SJSA1 (cell line): ENCODE measurements at places on chromosomes 4 and X.

GRCh38 chrX:18173494-18174180 is 47.0 kb downstream of the BEND2 start:
- DNase-seq = no peak

DNA sequence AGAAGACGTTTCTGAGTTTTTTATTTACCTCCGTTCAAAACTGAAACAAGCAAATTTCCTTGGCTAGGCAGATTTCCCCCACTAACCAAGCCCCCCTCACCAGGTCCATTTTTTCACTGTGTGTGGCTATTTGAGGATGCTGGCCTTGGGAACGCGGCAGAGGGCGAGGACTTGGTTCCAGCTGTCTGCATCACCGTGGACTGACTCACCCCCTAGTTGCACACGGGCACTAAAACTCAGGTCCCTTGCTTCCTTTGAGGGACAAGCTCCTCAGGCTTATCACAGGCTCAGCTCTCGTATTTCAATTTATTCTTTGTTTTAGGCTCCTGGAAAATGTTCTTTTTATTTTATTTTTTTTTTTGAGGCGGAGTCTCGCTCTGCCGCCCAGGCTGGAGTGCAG is 8.4 kb upstream of the MTNR1A start:
- DNase-seq = peak; percentile 45

- no peak for DNase-seq
These were observed 634 bp downstream of the LRAT start for GRCh38 chr4:154744341-154744926.

DNA sequence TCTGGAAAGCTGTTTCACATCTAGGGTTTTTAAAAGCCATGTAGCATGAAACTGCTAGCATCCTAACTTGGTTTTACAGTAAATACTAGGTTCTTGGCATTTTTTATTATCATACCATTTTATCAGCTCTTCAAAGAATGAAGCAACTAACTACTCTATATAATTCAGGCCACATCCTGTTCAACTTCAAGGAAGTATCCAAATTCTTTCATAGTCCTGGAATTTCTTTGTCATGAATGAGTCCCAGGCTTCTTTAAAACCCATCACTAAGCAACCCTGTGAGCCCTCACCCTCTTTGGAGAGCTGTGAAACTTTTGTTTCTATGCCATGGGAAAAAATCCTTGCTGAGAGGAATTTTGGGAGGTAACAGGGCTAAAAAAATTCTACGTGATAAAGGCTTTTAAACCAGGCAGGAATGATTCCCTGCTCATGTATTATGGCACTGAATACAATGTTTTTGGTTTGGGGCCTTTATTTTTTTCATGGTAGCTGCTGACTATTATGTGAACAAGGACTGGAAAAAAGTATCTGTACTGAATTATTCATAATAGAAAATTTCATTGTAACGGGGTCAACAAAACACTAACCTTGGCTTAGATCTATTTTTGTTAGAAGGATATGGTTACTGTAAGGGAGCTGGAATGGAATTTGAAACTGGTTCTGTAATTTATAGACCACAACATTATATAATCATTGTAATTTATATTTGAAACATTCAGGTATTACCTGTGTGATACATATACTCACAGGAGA is 164.9 kb downstream of the DCTD start:
- DNase-seq = peak; percentile 82

DNA sequence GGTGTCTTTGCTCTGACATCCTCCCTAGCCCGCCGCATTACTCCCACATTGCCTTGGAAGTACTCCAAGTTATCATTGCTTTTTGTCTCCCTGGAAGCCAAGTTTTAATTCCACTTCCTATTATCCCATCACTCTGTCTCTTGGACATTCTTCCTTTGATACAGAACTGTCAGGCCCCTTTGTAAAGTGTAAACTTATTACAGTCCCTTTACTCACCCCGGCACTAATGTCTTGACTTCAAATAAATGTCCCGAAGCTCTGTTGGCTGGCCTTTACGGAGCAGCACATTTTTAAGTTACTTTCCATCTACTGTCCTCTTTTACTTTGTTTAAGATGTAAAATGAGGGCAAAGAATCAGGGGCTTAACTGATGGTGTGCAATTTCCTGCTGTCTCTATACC is 223.5 kb upstream of the IGFBP7 start:
- no peak for DNase-seq

- DNase-seq = no peak
These were observed 50.4 kb downstream of the SORBS2 start for GRCh38 chr4:185761352-185762235.

- no peak for DNase-seq
These were observed 336.7 kb upstream of the GNPDA2 start for GRCh38 chr4:45062935-45063545.

GRCh38 chrX:105477351-105477750 is 256.9 kb upstream of the TEX13A start:
- DNase-seq = no peak

- DNase-seq = no peak
These were observed 143.1 kb upstream of the BCOR start for GRCh38 chrX:40240844-40241243.

DNA sequence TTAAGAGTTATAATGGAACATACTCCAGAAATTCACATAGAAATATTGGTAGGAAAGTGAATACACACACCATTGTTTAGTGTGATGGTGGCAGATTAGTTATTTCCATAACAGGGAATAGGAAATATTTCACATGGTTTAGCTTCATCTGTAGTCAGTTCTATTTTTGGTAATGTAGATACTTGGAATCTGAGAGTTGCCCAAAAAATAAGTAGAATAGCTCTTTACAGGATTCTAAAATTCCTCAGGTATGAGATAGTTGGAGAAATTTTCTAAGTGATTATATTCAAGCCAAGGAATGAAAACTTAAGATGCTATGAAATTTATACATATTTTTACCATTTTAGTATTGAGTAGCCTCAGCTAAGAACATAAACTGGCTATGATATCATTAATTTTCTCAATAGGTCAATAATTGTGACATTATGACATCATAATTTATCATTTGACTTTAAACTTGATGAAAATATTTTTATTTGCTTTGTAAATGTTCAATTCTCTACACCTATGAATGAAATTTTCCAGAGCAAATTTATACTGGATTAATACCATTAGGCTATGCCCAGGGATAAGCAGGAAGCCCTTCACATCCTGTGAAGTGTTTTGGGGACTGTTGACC is 35.8 kb downstream of the CPEB2 start:
- DNase-seq = no peak

- DNase-seq = no peak
These were observed 98.0 kb downstream of the PSAPL1 start for GRCh38 chr4:7336732-7337131.

- no peak for DNase-seq
These were observed 23.2 kb upstream of the ANXA3 start for GRCh38 chr4:78528327-78528726.

GRCh38 chr4:828641-829271 is 2.8 kb upstream of the CPLX1 start:
- no peak for DNase-seq

GRCh38 chrX:116204932-116205331 is 34.4 kb downstream of the AGTR2 start:
- peak; percentile 15 for DNase-seq

GRCh38 chr4:25884031-25884782 is 21.4 kb upstream of the SEL1L3 start:
- peak; percentile 19 for DNase-seq

DNA sequence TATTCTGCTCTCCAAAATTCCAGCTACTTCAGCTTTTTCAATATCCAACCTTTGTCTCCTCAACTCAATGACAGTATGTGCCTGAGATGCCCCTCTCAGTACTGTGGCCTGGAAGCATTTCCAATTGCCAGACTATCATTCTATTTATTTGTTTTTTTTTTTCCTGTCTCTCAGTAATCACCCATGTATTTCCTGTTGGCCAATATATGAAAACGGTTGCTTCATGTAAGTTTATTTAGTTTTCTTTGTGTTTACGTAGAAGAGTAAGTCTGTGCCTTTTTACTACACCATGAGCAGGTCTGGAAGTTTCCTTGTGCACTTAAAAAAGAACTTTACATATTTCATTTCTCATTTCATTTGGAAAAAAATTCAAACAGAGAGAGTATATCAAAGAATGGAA is 537.5 kb upstream of the SPANXN1 start:
- DNase-seq = no peak

DNA sequence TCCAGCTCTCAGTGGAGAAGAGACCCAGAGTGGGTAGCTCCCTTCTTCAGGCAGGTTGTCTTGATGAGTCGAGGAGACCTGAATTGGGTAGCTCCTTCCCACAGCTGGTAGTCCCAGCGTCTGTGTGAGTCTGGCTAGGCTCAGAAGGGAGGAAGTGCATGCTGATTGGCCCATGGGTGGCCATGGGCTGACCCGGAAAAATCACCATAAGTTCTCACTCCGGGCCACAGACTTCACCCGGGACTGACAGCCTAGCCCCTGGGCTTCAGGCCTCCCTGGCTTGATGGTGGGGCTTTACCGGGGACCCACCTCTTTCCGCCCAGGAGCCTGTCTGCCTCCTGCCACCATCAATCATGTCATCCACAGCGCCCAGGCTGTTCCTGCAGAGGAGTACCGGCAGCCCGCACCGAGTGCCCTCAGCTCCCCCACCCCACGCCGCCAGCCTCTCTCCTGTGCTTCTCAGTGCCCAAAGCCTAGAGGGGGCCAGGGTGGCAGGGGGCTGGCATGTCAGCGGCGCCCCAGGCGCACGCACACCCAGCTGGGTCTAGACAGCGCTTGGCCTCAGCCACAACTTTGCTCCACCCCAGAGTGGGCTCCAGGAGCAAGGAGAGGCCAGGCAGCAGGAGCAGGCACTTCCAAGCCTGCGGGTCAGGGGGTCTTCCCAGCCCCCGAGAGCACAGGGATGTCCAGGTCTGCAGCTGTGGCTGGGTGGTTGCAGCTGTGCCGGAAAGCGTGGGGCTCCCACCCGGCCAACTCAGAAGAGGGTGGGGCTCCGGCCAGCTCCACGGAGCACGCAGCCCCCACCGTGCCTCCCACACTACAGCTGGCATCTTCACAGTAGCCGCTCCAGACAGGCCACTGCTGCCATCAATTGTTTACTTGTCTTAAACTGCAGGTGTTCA is 16.1 kb upstream of the SAT1 start:
- DNase-seq = no peak

DNA sequence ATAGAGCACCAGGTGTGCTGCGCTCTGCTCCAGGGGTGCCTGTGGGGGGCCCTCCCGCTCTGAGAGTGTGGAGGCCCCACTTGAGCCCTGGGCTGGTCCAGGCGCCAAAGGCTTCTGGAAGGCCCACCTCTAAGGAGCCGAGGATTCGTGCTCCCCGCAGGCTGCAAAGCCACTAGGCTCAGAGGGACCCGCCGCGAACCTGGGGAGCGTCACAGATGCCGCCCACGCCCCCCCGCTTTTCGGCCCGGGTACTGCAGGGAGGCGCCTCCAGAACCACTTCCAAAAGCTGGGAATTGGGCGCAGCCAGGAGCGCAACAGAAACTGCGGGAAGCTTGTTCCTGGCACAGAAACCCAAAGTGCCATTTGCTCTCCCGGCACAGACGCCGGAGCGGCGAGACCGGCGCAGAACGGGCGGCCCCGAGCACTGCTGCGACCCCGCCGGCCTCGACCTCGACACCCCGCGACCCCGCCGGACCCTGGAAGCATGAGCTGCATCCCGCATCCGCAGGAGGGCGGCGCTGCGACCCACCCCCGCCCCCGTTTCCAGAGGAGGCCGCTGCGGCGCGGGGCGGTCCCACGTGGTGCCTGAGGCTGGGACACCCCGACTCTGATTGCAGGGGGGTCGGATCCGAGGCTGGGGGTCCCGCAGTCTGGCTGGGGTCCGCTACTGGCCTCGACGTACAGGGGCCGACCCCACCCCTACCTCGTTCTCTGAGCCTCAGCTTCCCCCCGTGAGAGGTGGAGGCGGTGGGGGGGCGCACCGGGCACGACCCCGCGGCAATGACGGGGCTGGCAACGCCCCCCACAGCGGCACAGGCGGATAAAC is 30.8 kb downstream of the CPLX1 start:
- DNase-seq = no peak

GRCh38 chr4:123359449-123360315 is 36.9 kb upstream of the SPRY1 start:
- no peak for DNase-seq

DNA sequence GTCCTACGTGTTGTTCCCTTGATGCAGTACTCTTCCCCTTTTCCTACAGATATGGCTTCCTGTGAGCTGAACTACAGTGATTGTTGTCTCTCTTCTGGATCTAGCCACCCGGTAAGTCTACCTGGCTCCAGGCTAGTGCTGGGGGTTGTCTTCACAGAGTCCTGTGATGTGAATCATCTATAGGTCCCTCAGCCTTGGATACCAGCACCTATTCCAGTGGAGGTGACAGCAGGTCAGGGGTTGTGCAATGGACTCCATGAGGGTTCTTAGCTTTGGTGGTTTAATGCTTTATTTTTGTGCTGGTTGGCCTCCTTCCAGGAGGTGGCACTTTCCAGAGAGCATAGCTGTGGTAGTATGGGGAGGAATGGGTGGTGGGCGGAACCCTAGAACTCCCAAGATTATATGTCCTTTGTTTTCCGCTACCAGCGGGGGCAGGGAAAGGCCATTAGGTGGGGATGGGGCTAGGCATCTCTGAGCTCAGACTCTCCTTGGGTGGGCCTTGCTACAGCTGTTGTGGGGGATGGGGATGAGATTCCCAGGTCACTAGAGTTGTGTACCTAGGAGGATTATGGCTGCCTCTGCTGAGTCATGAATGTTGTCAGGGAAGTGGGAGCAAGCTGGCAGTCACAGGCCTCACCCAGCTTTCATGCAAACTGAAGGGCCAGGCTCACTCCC is 121.4 kb upstream of the ANKRD50 start:
- DNase-seq = no peak

DNA sequence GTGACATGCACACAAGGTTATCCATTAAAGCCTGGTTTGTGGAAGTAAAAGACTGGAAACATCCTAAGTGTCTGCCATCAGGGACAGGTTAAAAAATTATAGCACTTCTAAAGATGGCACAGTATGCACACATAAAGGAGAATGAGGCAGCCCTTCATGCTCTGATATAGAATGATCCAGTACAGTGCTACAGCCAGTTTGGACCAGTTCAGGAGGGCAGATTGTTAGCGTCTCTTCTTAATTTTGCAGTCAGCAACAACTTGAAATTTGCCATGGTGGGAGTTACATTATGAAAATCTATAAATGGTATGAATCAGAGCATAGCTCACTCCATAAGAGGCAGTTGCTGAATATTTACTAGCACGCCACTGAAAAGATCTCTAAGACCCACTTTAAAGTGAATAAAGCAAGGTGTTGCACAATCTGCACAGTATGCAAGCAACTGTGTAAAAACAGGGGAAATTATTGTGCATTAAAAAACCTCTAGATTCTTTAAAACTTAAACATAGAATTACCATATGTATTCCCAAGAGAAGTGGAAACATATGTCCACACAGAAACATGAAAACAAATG is 20.3 kb upstream of the SOD3 start:
- no peak for DNase-seq

GRCh38 chr4:48914311-48914710 is 7.7 kb upstream of the OCIAD2 start:
- no peak for DNase-seq

GRCh38 chr4:113586072-113586471 is 175.5 kb downstream of the CAMK2D start:
- no peak for DNase-seq

DNA sequence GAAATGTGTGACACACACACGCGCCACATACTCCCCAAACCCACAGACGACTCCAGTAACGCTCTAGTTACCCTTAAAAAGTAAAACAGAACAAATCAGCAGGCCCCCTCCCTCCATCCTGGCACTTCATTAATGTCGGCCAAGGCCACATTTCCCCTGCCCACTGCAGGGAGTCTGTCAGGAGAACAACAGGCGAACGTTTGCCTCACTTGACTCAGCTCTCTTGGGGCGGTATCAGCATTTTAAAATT is 671 bp upstream of the FHIP1A start:
- DNase-seq = no peak

GRCh38 chr4:82038936-82039335 is 334.9 kb downstream of the HNRNPD start:
- DNase-seq = no peak

- no peak for DNase-seq
These were observed 53.9 kb downstream of the IRF2 start for GRCh38 chr4:184420402-184420801.
